ENCODE measurements at places on chromosomes 4 and X.
A peak's percentile ranks its signal among the peaks of the same experiment; 100 is the strongest.

- DNase-seq: no peak
Observed at GRCh38 chr4:6478546-6479220, 6.3 kb upstream of the PPP2R2C start.

DNA sequence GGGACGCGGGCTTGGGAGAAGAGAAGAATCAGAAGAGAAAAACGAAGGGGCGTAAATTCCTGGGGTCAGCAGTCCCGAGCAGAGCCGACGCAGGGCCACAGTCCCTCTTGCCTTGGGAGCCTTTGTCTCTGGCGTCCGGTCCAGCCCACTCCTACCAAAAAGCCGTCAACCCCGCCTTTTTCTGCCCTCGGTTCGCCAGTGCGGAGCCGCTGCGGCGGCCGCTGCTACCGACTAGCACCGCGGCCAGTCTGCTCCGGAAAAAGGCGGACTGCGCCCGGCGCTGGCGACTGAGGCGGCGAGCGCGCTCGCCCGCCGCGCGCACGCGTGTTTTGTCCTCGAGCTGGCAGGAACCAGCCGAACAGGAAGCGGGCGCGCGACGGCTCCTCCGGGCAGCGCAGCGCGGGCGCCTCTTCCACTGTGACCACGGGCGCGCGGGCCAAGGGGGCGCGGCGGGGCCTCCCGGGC, 502 bp downstream of the HNRNPDL start:
- DNase-seq: no peak

DNA sequence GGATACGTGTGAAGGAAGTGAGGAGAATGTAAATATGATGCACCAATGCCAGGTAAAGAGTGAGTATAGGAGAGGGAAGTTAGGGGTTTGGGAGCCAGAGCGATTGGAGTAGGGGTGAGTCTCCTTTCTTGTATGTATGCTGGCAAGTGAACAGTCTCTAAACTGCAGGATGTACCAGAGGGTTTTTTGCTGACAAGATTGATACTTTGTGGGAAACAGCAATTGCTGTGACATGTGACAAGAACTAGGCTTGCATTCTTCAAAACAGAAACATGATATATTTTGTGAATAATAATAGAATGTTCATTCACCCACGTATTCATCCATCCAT, 706 bp downstream of the CHIC1 start:
- DNase-seq: no peak

- peak; percentile 51 for DNase-seq
Observed at GRCh38 chr4:5045097-5045496, 6.2 kb upstream of the STK32B start.

GRCh38 chrX:9318213-9318612, 146.6 kb upstream of the TBL1X start:
- DNase-seq: no peak

- DNase-seq: no peak
Observed at GRCh38 chr4:67750691-67751090, 3.5 kb downstream of the GNRHR start.

DNA sequence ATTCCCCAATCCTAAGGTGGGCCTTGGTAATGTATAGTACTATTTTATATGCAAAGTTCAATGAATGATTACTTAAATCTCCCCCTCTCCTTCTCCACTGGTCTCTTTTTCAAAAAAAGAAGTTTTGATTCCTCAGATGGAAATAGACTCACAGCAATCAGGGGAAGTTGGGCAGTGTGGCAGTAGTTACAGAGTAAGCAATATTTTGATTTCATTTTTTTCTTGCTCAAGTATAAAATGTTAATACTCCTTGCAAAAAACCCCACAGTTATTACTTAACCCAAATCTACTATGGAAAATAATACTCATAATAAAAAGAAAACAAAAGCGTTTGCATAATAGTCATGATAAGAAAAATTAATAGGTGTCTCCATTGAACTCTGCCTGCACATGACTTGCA, 56.9 kb upstream of the CXCL8 start:
- DNase-seq: no peak

DNA sequence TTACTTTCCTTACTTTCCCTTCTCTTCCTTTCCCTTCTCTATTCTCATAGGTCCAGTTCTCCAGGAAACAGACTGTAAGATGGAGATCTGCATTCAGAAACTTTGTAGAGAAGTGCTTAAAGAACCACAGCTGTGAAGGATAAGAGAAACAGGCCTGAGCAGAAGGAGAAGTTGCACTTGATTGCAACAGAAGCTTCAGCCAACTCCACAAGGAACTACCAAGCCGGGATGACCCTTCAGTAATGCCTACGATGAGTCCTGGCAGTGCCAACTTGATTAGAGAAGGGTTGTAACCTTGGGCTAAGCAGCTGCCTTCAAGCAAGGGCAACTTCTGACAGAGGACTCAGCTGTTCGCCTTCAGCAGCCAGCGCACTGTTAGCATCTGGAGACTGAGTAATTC, 413.3 kb upstream of the RASGEF1B start:
- DNase-seq: no peak

DNA sequence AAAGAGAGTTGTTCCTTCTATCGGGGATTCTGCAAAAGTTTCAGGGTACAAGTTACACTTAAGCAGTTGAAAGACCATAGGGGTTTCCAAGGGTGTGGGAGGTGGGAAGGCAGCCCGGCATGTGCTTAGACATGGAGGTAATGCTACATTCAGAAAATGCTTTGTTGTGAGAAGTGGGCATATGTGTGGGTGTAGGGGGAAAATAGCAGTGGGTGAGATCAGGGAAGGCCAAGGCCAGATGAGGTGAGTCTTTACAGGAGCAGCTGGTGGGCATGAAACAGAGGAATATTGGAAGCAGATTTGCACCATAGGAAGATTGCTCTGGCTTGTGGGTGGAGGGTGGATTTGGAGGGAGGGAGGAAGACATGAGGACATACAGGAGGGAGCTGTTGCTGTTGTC, 8.3 kb downstream of the CYTL1 start:
- no peak for DNase-seq

GRCh38 chrX:15301924-15302323, 13.5 kb downstream of the ASB11 start:
- DNase-seq: no peak

GRCh38 chr4:109147135-109147534, 155.3 kb downstream of the COL25A1 start:
- DNase-seq: no peak

DNA sequence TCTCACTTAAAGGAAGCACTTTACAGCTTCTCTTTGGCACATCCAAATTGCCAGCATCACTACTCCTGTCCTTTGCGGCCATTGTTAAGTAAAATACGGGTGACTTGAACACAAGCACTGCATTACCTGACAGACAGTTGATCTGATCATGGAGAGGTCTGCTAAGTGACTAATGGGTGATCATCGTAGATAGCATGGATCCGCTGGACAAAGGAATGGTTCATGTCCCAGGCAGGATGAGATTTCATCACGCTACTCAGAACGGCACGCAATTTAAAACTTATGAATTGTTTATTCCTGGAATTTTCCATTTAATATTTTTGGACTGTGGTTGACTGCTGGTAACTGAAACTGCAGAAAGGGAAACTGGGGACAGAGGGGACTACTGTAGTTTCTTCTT, 94.1 kb downstream of the NEUROG2 start:
- DNase-seq: no peak

DNA sequence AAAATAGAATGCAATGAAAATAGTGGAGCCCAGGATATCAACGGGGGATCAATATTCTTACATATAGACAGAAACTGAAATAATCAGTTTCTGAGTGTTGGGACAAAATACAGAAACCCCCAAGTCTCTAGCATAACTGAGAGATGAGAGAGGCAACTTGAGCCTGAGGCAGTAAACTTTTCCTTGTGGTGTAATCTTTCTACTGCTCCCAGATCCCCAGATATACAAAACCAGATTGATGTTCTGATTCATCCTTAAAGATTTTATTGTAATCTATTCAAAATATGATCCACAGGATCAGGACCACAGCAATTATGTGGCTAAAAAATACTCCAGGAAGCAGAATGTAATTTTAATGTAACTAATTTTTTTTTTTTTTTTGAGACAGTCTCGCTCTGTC, 2282.6 kb downstream of the ARAP2 start:
- peak; percentile 58 for DNase-seq

GRCh38 chrX:139039041-139039440, 327.5 kb upstream of the FGF13 start:
- no peak for DNase-seq

DNA sequence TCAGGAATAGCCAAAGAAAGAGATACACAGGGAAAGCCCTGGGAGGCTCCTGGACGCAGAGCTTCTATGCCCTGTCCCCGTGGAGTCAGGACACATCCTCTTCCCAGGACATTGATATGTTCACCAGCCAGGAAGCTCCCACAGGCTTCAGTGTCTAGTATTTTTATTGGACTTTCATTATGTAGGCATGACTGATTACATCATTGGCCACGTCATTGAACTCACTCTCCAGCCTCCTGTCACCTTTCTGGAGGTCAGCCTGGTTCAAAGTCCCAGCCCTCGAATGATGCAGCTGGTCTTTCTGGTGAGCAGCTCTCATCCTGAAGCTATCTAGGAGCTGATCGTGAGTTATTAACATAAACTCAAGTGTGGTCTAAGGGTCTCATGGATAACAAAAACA, 104.1 kb downstream of the CPEB2 start:
- DNase-seq: no peak

DNA sequence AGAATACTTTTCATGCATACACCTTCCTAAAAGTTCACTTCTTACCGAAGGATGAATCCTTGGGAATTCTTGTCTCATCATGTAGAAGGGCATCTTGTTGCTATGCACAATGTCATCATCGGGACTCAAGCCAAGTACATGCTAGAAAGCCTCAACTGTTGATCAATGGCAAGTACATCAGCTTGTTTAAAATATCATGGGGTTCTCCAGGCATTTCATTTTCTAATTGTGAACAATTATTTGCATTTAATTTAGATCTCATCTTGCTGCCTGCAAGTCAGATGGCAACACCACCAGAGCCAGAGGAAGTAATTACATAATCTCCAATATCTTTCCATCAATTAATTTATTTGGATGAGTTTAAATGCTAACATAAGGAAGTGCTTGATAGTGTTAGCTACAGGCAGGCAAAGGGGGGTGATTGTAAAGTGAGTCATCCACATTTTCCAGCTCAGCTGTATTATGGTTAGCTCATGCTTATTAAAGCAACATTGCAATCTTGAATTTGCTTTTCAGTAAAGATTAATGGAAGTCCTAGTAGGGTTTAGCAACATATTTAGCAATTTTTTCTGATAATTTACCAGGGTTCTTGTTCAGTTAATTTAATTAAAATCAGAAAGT, 356.5 kb downstream of the CBLL2 start:
- DNase-seq: peak; percentile 65

GRCh38 chr4:40333921-40334352, 1.2 kb upstream of the CHRNA9 start:
- peak; percentile 90 for DNase-seq

DNA sequence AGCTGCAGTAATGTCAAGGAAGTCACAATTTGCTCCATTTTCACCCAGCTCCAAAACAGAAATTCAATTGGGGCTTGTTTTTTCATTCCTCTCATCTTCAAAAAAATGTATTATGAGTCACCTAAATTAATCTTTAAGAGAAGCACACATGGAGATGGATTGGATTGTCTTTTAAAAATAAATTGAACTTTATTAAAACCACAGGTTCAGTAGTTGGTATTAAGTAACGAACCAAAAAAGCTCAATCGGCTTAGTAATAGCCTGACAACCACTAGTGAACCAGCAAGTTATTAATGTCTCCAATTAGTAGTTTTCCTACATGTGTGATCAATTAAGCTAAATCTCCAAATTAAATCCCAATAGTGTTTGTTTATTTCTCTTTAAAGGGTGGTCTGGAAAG, 283.5 kb upstream of the GIMD1 start:
- peak; percentile 46 for DNase-seq

- no peak for DNase-seq
Observed at GRCh38 chrX:69103539-69103938, 61.7 kb downstream of the PJA1 start.

DNA sequence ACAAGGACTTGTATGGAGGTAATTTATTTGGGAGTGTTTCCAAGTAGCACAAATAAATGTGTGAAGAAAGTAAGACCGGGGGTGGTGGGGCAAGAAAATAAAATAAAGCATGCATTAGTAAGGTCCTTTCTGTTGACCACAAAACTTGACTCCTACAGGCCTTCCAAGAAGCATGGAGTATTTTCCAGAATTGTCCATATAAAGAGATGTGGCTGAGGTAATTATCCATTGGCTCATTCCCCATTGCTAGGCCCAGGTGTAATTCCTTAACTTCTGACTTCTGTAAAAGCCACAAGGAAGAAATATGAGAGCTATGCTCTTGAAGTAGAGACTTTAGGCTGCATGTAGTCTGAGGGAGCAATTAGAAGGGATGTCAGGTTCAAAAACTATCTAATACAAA, 430.5 kb upstream of the PABPC4L start:
- no peak for DNase-seq

DNA sequence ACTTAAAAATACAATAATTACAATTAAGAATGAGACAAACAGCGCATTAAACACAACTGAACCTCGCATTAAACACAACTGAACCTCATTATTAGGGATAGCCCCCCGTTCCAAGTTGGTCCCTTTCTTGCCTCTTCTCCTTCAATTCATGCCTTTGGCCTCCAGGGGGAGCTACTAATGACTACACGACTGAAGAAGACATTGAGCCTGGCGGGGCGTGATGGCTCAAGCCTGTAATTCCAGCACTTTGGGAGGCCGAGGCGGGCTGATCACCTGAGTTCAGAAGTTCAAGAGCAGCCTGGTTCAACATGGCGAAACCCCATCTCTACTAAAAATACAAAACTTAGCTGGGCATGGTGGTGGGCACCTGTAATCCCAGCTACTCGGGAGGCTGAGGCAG, 56.4 kb upstream of the NWD2 start:
- no peak for DNase-seq

DNA sequence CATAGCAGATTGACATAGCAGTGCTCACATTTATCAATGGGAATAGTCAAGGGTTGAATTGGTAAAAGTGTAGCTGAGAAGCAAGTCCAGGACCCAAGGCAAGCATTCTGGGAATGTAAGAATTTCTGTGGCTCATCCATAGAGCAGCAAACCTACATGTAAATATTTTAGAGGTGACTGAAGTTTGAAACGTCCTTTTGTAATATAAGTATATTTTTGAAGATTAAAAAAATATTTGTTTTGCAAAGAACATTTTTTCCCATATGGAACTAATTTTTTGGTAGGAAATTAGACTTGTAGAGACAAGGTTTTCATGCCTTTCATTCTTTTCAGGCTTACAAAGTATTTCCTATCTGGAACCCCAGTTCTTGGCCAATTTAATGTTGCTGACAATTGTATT, 104.0 kb downstream of the TEX13A start:
- DNase-seq: peak; percentile 61

- DNase-seq: no peak
Observed at GRCh38 chr4:3518941-3519340, 13.3 kb downstream of the LRPAP1 start.

DNA sequence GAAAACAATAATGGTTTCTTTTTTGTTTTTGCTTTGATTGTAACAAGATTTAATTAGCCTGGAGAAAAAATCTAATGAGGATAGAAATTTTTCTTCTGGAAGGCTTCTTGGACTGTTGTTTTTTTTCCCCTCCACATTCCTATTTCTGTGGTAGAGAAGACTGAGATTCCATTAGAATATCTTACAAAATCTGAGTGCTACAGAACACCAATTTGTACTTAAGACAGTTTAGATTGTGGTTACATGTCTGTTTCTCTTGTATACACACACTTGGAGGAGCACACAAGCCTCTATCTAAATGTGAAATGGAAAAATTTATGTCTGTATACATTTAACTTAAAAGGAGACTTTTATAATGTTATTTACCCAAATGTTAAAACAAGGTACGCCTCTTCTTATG, 176.9 kb upstream of the ARSJ start:
- peak; percentile 34 for DNase-seq

All from fibroblast of skin of scalp (primary cell).